ENCODE measurements at places on chromosomes 2 and 18.

DNA sequence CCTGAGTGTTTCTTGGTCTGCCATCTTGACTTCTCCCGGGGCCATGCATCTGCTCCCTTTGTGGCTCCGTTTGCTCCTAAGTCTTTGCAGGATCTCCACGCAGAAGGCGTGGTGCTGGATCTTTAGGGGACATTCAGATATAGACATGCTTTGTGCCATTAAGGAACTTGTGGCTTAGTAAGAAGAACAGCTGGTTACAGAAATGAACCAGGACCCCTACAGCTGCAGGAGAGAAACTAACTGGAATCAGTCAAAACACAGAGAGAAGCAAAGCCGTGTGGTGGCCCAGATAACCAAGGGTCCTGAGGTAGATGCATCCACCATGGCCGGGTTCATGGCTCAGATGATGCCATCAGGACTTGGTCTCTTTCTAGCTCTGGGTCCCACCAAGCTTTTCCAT, 97.6 kb downstream of the SH3RF3 start:
- DNase-seq, result no peak

- no peak for DNase-seq
Observed at GRCh38 chr2:38076710-38077430, 919 bp upstream of the CYP1B1 start.

GRCh38 chr2:143968360-143968759, 551.6 kb downstream of the ZEB2 start:
- DNase-seq, result no peak

DNA sequence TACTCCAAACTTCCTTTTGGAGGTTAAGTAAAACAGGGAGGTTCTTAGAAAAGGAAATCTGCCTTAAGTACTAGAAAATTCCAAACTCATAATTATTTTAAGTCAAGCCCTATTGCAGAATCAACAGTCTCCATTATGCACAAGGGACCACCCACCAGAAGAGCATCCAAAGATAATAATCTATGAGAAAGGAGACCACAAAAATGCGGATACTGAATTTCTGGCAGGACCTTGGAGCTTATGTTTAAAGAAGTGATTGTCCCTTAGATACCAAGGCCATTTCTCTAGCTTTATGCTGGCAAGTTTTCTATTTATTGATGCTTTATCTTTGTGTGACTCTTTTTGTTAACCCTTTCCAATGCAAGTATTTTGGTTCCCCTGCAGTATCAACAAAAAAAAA, 404.0 kb upstream of the MMADHC start:
- DNase-seq, result no peak

DNA sequence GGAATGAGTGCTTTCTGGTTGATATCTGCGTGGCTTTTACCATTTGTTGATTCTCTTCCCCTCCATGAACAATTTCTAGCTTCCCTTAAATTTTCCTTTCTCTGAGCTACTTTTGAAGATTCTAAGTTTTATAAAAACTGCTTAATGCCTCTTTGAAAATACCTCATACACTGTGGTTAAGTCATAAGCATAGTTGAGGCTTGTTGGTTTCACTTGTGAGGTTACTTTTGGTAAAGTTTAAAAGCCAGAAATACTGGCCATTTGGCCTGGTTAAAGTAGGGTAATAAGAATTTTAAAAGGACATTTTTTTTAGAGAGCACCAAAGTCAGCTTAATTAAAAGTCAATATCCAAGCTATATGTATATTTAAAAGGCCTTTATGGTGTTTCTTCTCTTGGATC, 21.3 kb upstream of the CAPN13 start:
- no peak for DNase-seq

GRCh38 chr2:85015653-85016360, 44.8 kb downstream of the KCMF1 start:
- DNase-seq, result no peak
